Left ventricle myocardium superior (tissue), 1 donor: ENCODE measurements at places on chromosomes 1 and 21. TPM values are rescaled to one million over a fixed set of nuclear protein-coding genes. Genes with fewer than 3 reads are reported as not detected.
A peak's percentile ranks its signal among the peaks of the same experiment; 100 is the strongest.

GRCh38 chr1:8418301-8418700, 100.4 kb downstream of the SLC45A1 start:
- DNase-seq: no peak

Gene BCL2L15
- not detected for total RNA-seq

Gene GNAT2
- not detected for total RNA-seq

- peak; percentile 51 for DNase-seq
These were observed 11.9 kb downstream of the ALPL start for GRCh38 chr1:21520899-21521716.

- peak; percentile 74 for DNase-seq
These were observed 15.5 kb downstream of the SLC2A1 start for GRCh38 chr1:42943166-42943565.

DNA sequence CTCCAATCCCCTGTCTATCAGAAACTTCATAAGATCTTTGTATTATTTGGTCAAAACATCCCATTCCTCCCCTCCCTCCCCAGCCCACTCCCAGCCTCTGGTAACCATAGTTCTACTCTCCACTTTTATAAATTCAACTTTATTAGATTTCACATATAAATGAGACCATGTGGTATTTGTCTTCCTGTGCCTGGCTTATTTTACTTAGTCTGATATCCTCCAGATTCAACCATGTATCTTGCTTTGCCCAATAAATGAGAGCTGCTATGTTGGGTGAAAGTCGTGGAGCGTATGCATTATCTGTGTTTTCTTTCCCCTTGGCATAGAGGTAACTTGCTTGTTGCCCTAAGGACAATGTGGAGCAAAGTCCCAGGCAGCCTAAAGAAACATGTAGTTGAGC, 28.5 kb upstream of the CHRM3 start:
- DNase-seq: no peak

DNA sequence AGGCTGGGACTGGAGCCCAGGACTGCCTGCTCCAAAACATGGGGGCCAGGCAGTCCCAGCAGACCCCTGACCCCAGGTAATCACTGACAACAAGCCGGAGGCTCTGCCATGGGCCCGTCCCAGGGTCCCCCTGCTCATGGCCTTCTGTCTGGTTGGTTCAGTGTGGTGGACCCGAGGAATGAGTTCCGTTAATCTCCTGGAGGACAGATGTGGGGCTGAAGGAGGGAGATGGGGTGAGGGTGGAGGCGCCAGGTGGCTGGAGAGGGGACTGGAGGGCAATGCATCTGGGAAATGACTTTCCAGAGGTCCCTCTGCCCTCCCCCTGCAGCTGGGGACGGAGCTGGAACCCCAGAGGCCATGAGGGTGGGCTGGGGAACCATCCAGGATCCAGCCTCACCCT, 103.2 kb downstream of the EBNA1BP2 start:
- DNase-seq: no peak

- DNase-seq: no peak
These were observed 4.1 kb upstream of the PCP4 start for GRCh38 chr21:39863111-39863510.

- DNase-seq: no peak
These were observed 180.4 kb downstream of the NTMT2 start for GRCh38 chr1:170326186-170326585.

Gene PIK3R3
- 26.2 TPM for total RNA-seq

Gene AQP10
- 0.27 TPM for total RNA-seq

Gene TNFSF4
- 0.40 TPM for total RNA-seq

- DNase-seq: no peak
These were observed 50.0 kb upstream of the SLC19A1 start for GRCh38 chr21:45592208-45592619.

Gene IGSF9
- 0.79 TPM for total RNA-seq
